ENCODE measurements at places on chromosomes 6 and 20.

GRCh38 chr6:61887423-61887822, 398.6 kb downstream of the KHDRBS2 start:
- DNase-seq = no peak

GRCh38 chr6:121504227-121504626, 68.8 kb downstream of the GJA1 start:
- no peak for DNase-seq

- DNase-seq = no peak
These were observed at the start of gene KIAA0408 for GRCh38 chr6:127459231-127459641. Gene KIAA0408, minus strand, starts transcription at chr6:127459389. Its CDS starts 5,408 bp downstream, at chr6:127453981.

DNA sequence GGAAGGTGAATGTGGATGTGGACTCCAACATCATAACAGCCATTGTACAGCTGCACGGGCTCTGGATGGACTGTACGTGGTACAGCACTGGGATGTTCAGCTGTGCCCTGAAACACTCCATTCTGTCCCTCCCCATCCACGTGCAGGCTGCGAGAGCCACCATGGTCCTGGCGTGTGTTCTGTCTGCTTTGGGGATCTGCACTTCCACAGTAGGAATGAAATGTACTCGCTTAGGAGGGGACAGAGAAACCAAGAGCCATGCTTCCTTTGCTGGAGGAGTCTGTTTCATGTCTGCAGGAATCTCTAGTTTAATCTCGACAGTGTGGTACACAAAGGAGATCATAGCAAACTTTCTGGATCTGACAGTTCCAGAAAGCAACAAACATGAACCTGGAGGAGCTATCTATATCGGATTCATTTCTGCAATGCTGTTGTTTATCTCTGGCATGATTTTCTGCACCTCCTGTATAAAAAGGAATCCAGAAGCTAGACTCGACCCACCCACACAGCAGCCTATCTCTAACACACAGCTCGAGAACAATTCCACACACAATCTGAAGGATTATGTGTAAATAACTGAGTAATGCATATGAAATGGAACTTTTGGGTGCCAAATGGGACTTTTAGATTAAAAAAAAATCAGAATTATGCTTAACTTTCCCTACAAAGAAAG, 12.1 kb downstream of the CLDN20 start:
- DNase-seq = no peak

DNA sequence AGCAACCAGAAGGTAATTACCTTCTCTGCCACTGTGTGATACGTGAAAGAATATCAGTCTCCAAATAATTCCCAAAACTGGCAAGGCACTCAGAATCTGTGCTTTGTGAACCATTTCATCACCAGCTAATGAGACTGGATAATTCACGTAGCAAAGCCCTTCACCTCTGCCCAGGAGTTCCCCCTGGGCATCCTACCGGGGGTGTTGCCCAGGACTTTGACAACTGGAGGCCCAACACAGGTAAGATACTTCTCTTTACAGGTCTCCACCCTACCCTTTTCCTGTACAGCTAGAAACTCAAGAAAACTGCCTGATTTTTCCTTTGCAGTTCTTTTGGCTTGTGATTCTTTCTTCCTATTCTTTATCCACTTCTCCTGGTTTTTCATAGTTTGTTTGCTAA, 2.7 kb upstream of the CD24 start:
- no peak for DNase-seq

DNA sequence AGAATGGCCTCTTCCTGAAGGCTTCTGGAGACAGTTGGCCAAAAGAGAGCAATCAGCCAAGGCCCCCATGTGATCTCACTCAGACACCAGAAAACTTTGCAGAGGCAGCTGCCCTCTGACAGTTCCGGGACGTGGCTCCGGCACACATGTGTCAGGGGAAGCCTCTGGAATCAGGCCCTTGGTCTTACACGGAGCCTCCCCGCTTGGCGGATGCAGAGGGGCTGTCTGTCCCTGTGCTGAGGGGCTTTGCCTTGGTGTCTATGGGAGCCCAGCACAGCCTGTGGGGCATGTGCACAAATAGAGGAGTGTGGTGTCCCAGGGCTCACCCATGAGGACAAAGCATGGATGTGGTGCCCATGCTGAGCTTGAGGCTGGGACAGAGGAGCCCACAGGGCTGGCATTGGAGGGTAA, 13.8 kb downstream of the SIGLEC1 start:
- DNase-seq = no peak

- DNase-seq = no peak
These were observed 158.5 kb downstream of the HIVEP2 start for GRCh38 chr6:142786476-142786875.

DNA sequence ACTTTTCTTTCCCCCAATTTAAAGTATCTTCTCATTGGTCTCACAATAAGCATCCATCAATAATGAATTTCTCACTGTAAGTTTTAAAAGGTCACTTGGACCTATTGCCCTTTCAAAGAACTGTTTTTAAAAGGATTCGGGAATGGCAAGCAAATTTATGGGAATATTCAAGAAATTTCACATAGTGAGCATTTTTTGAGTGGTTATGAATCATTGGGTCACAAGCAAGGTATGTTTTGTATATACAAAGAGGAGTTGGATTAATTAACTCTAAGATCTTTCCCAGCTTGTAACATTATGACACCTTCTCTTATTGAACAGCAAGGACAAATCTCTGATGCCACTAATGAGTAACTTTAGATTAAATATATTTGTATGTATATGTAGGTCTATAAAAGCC, 165.0 kb downstream of the MOXD1 start:
- no peak for DNase-seq

DNA sequence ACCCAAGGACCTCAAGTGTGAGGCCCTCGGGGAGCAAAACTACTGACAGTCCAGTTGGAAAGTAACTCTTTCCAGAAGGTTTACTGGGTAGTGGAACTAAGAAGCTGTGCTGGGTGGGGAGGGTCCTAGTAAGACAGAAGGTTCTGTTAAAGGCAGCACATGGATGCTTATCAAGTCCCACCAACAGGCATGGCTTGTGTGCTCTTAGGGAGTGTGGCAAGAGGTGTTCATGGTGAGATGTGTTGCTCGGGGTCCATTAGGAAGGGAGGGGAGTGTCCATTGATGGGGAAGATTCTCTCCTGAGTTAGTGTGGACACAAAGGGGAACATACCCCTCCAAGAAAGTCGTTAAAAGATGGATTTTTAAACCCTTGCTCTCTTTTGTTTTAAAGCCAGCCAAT, 120.6 kb downstream of the LY86 start:
- DNase-seq = no peak

- DNase-seq = no peak
These were observed 10.4 kb downstream of the FAM110A start for GRCh38 chr20:843912-844311.

DNA sequence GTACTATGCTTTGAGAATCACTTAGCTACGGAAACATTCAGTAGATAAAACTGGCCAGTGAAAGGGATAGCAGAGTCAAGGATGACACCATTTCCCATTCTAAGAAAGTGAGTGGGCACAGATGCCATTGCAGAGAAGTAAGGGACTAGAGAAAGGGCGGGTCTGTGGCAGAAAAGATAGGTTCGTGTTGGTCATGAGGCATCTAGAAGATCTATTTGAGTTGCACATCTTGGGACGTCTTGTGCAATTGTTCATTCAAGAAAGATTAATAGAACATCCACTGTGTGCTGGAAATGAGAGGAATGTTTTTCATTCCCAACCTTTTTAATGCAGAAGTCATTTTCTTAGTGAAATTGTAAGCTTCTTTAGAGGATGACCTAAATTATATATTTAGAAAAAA, 161.7 kb downstream of the PLCB1 start:
- DNase-seq = no peak

GRCh38 chr6:8940356-8940755, 505.0 kb upstream of the SLC35B3 start:
- no peak for DNase-seq

- no peak for DNase-seq
These were observed 102.0 kb downstream of the SMLR1 start for GRCh38 chr6:130929036-130929678.

- DNase-seq = no peak
These were observed 2.5 kb upstream of the HLA-DRA start for GRCh38 chr6:32436995-32437836.

- DNase-seq = no peak
These were observed 127.5 kb downstream of the EYA4 start for GRCh38 chr6:133368664-133369063.

DNA sequence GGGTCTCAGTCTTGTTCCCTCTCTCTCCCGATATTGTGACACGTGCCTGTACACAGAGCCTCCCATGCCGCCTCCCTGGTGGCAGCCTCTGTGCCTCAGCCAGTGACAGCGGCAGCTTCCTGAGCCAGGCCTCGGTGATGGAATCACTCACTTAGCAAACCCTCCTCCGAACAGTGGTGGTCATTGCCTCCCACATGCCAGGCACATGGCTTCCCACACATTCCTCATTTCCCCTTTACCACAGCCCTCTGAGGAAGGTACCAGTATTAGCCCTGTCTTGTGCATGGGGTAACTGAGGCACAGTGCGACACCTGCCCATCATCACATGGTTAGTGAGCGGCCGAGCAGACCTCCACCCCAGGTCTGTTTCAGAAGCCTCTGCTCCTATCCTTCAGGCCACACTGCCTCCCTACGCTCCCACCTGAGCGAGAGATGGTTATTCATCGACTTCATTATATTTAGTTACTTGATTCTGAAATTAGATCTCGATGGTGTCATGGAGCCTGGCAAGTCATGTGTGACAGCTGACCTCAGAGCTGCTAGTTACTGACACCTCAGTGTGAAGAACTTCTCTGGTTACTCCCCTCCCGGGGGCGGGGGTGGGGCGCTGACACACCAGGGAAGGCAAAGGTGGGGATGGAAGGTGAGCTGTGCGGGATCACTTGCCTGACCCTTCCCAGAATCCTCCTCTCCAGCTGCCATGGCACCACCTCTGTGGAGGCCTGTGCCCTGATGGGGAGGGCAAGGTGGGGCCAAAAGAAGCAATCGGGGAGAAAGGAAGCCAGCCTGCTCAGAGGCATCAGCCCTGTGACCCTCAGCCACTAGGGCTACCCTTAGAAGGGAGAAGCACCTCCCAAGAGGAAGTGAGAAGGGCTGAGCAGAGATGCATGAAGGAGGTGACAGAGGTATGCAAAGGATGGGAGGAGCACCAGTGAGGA, 17.9 kb downstream of the MDGA1 start:
- no peak for DNase-seq

- no peak for DNase-seq
These were observed 244.2 kb downstream of the HIVEP2 start for GRCh38 chr6:142700671-142701312.

GRCh38 chr20:1737134-1737533, 79.6 kb upstream of the SIRPG start:
- DNase-seq = no peak

DNA sequence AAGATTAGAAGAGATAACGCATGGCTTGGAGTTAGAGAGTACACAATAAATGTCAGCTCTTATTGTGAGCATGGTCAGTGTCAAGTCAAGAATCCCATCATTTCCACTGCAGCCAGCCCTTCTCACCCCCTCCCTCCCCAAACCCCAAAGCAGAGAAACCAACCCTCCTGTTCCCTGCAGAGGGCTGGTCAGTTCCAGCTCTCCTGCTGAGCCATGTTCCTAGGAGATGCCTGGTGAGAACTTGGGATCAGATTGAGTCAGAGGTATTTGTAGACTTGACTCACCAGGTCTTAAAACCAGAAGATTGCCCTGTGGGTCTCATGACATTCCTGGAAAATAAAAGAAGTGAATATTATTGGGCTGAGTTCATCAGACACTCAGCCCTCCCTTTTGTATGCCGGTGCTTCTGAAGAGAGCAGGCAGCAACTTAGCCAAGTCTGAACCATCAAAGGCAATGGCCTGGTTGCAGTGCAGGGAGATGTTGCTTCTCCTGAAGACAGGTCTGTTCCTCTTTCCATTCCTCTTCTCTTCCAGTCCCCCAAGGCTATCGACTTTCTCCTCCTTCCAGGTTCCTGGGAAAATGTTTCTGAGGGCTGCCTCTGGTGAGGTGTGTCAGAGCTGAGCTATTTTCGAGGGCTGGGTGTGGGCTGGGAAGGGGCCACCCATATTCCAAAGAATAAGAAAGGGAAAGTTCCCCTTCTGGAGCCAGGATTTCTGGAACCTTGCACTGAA, 278.2 kb upstream of the SUPT3H start:
- DNase-seq = no peak

DNA sequence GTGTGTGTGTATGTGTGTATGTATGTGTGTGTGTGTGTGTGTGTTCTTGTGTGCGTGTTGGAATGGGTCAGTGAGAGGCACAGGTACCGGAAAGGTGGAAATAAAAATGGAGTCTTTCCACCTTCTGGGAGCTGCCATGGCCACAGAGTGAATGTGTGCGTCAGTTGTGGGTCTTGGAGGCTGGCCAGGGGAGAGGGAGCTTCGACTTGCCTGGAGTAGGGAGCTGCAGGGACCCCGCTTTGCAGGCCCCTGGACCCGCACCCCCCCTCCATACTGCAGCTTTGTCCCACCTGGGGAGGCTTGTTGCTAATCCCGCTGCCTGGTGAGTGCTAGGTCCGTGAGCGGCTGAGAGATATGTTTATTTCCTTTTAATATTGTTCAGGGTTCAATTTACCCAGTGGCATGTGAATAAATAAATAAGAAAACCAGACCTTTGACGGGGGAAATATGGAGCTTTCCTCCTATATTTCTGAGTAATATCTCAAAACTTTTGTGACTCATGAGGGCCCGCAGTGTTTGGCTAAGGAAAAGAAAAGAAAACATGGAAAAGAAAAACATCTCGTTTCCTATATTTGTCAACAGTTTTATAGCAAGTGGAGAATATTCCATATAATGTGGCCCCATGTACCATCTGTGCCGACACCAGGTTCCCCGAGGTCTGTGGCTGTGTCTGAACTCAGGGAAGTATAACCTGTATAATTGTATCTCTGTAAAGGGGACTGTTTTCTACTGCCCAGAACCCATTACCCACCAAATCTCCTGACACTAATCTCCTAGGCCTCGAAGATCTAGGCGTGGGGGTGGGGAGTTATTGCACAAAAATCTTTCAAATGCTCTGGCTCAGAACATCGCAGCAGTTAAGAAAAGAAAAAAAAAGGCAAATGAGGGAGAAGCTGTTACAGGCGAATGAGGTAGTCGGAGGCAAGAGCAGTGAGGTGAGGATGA, 24.6 kb upstream of the CCDC167 start:
- no peak for DNase-seq

GRCh38 chr6:5339786-5340185, 78.5 kb downstream of the FARS2 start:
- DNase-seq = no peak

DNA sequence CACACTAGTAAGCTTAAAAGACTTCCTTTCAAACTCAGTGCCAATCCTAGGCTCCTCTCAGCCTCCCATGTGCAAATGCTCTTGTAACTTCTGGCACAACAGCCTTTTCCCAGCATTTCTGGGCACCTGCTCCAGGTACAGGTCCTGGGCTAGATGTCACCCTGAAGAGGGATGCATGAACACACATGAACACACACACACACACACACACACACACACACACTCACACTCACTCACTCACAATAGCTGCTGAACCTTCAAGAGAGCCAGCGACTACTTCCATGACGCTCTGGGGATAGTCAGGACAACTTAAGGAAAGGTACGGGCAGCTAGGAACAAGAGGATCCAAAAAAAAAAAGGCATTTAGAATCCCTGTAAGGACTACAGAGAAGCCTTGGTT, 122.8 kb downstream of the INSM1 start:
- DNase-seq = no peak

GRCh38 chr6:157629220-157629619, 193.8 kb upstream of the SNX9 start:
- no peak for DNase-seq
